Neural cell (in vitro differentiated cells): ENCODE measurements at places on chromosomes 2 and 18. TPM values are rescaled to one million over a fixed set of nuclear protein-coding genes. Genes with fewer than 3 reads are reported as not detected.

Gene SYT4
- 145 and 167 TPM in 2 replicates for polyA plus RNA-seq

Gene GNAL
- 16.7 and 17.3 TPM in 2 replicates for polyA plus RNA-seq

Gene SPATS2L
- 8.5 and 10.3 TPM in 2 replicates for polyA plus RNA-seq

Gene MAP3K19
- not detected in 2 replicates for polyA plus RNA-seq

Gene NTSR2
- not detected in 2 replicates for polyA plus RNA-seq

Gene FOXI3
- polyA plus RNA-seq, result not detected in 2 replicates

Gene ABCB11
- not detected in 2 replicates for polyA plus RNA-seq

Gene FBXO41
- polyA plus RNA-seq, result 6.0 and 6.7 TPM in 2 replicates

Gene ATG4B
- 128 and 140 TPM in 2 replicates for polyA plus RNA-seq

Gene TANC1
- 0.37 and 0.44 TPM in 2 replicates for polyA plus RNA-seq

Gene SLC4A5
- polyA plus RNA-seq, result 3.2 and 3.9 TPM in 2 replicates

Gene REG1B
- not detected in 2 replicates for polyA plus RNA-seq

Gene TPO
- 0.24 TPM in 1 of 2 replicates, not detected in the other for polyA plus RNA-seq

Gene MYCN
- polyA plus RNA-seq, result 25.1 and 27.2 TPM in 2 replicates

Gene MYO5B
- polyA plus RNA-seq, result 0.38 and 0.42 TPM in 2 replicates

Gene ZNF24
- polyA plus RNA-seq, result 39.4 and 46.3 TPM in 2 replicates

Gene IGFBP5
- polyA plus RNA-seq, result 1.6 and 2.1 TPM in 2 replicates

Gene C1D
- polyA plus RNA-seq, result 35.4 and 53.0 TPM in 2 replicates

Gene PRKAG3
- not detected in 2 replicates for polyA plus RNA-seq

Gene CCDC141
- polyA plus RNA-seq, result 0.27 and 0.34 TPM in 2 replicates

Gene CHRNG
- polyA plus RNA-seq, result not detected in 2 replicates

Gene PNPT1
- polyA plus RNA-seq, result 22.5 and 23.4 TPM in 2 replicates

Gene ERICH2
- polyA plus RNA-seq, result 1.3 TPM in 1 of 2 replicates, not detected in the other

Gene CNTNAP5
- 19.3 and 39.0 TPM in 2 replicates for polyA plus RNA-seq

Gene DSG4
- polyA plus RNA-seq, result not detected in 2 replicates

Gene VWA3B
- polyA plus RNA-seq, result not detected in 2 replicates

Gene FMNL2
- polyA plus RNA-seq, result 81.1 and 86.5 TPM in 2 replicates

Gene ALK
- 7.1 and 10.1 TPM in 2 replicates for polyA plus RNA-seq

Gene GALNT13
- polyA plus RNA-seq, result 10.9 and 12.4 TPM in 2 replicates

Gene PAX8
- not detected in 2 replicates for polyA plus RNA-seq

Gene HAAO
- polyA plus RNA-seq, result not detected in 2 replicates

Gene SERPINB12
- not detected in 2 replicates for polyA plus RNA-seq

Gene TBR1
- 4.5 and 7.2 TPM in 2 replicates for polyA plus RNA-seq

Gene RAB11FIP5
- 2.6 and 3.3 TPM in 2 replicates for polyA plus RNA-seq

Gene SP3
- polyA plus RNA-seq, result 52.8 and 57.8 TPM in 2 replicates

Gene LIMS1
- polyA plus RNA-seq, result 8.2 and 12.3 TPM in 2 replicates

Gene GCG
- polyA plus RNA-seq, result not detected in 2 replicates
